A549 treated with dexamethasone at 1 μM for 4 hours (cell line): ENCODE measurements at places on chromosomes 4 and X. TPM values are rescaled to one million over a fixed set of nuclear protein-coding genes. Genes with fewer than 3 reads are reported as not detected.

The DMRTC1B gene
- not detected in 5 replicates for total RNA-seq

The SSX3 gene
- total RNA-seq: not detected in 5 replicates

The TEX11 gene
- total RNA-seq: not detected in 5 replicates

The DRD5 gene
- total RNA-seq: 0.04 TPM in 1 of 5 replicates, not detected in the others

The NALF2 gene
- 4.8 to 5.9 TPM (median 5.7 TPM) in 5 replicates for total RNA-seq

The PFKFB1 gene
- total RNA-seq: 0.07 to 0.15 TPM (median 0.10 TPM) in 3 of 5 replicates, not detected in the others

The FREM3 gene
- not detected in 5 replicates for total RNA-seq
